ENCODE measurements at places on chromosomes 7 and 10. TPM values are rescaled to one million over a fixed set of nuclear protein-coding genes. Genes with fewer than 3 reads are reported as not detected.

Gene OR2A5
- total RNA-seq: not detected

Gene CAMK2B
- 0.18 TPM for total RNA-seq

Gene ENTPD1
- total RNA-seq: 37.6 TPM

Gene C10orf62
- total RNA-seq: not detected

Gene NPY4R
- 0.32 TPM for total RNA-seq

Gene WNT2
- 21.7 TPM for total RNA-seq

Gene MINDY4
- 9.4 TPM for total RNA-seq

Gene PALS2
- 16.0 TPM for total RNA-seq

Gene SPAM1
- not detected for total RNA-seq

Gene IL15RA
- 14.7 TPM for total RNA-seq
